ENCODE measurements at places on chromosomes 11 and 22.
A peak's percentile ranks its signal among the peaks of the same experiment; 100 is the strongest.

GRCh38 chr11:17395978-17396377 lies 7.5 kb upstream of the KCNJ11 start:
- DNase-seq = no peak

- DNase-seq = peak; percentile 23
These were observed 7.6 kb downstream of the CARS1 start for GRCh38 chr11:3049430-3050243.

DNA sequence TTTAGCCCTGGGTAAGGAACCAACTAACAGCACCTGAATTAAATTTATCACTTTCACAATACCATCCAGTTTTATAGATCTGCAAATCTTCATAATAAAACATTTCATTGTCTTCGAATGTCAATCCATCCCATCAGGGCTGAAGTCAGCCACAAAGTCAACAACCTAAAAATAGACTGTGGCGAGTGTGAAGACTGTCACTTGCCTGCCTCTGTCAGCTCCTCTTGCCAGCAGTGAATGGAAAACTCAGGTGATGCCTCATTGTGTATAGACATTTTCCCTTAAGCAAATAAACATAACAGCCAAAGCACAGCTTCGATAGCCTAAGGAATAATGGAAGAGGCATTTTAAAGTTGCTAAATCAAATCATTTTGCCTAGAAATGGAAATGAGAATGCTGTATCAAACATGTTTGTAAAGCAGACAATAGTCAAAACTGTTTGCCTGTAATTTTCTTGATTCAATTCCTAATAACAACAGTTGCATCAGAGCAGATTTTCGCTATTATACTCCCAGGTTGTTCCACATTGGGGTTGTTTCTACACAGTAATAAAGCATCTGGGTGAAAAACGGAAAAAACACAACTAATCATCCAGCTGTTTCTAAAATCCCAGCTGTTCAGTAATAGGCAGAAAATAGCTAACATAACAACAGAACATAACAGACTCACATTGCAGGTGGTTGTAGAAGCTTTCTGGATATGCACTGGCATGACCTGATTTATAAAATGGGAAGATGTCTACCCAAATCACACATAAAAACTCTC lies 15.7 kb downstream of the KCNA4 start:
- DNase-seq = no peak

DNA sequence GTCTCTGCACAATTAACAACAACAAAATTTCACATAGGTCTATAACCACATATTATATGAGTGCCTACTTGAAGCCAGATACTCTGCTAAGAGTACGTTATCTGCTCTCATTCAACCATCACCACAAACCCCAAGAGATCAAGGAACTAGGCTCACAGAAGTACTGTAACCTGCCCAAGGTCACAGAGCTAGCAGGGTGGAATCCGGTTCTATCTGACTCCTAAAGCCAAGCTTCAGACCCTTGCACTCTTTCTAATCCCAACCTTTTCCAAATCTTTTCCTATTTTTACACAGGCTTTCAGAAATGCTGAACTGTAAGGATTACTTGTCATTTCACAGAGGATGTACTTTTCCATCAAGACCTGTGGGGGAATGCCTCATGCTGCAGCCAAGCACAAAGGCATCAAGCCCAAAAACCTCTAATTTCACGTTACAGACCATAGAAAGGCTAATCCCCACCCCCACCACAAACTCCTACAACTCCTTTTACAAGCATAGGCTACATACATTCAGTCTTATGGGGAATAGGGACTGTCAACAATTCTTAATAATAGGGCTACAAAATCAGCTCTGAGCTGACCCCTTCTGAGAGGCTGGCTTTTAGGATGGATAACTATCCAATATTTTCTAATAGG lies 927 bp downstream of the PRCP start:
- DNase-seq = peak; percentile 85

DNA sequence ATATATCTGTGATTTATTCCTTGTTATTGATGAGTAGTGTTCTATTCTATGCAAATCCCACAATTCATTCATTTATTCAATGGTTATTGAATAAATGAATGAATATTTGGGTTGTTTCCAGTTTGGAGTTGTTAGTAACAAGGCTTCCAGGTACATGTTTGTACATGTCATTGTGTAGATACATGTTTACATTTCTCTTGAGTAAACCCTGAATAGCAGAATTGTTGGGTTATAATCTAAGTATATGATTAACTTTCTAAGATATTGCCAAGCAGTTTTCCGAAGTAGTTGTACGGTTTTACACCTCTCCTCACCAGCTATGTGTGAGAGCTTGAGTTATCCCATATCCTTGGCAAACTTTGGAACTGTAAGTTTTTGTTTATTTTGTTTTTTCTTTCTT lies 18.5 kb upstream of the OR8G1 start:
- no peak for DNase-seq

GRCh38 chr22:26756675-26757293 lies 99.4 kb downstream of the MIAT start:
- peak; percentile 70 for DNase-seq

- DNase-seq = peak; percentile 8
These were observed 16.8 kb downstream of the PIWIL4 start for GRCh38 chr11:94583866-94584500.

GRCh38 chr22:17097701-17098100 lies 12.9 kb downstream of the IL17RA start:
- DNase-seq = no peak

- DNase-seq = no peak
These were observed 381.7 kb downstream of the TENM4 start for GRCh38 chr11:79059141-79059540.

- peak; percentile 81 for DNase-seq
These were observed 8.1 kb downstream of the MALAT1 start for GRCh38 chr11:65506772-65507505.

DNA sequence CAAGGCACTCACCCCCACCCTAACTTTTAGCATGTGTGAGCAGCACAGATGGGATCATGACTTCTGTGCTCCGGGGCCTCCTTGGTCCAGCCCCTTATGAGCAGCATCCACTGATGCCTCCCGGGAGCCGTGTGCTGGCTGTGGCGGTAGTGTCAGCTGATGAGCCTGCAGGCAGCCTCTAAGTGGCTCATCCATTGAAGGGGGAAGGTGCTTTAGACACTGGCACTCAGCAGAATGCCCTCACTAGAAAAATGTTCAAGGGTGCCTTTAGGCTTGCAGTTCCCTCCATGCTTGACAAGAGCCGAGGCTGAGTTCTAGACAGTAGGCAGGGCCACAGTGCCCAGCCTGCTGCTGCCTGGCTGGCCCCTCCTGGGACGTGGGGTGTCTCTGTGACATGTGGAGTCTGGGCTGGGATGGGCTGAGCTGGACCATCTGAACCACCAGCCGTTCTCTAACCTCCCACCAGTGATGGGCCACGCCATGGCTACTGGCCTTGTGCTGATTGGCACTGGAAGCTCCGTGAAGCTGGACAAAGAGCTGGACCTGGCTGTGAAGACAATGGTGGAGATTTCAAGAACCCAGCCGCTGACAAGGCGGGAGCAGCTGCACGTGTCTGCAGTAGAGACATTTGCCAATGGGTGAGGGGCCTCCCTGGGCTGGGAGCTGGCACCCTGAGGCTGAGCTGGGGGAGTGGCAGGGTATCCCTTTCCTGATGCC lies 5.8 kb downstream of the TTC38 start:
- no peak for DNase-seq

DNA sequence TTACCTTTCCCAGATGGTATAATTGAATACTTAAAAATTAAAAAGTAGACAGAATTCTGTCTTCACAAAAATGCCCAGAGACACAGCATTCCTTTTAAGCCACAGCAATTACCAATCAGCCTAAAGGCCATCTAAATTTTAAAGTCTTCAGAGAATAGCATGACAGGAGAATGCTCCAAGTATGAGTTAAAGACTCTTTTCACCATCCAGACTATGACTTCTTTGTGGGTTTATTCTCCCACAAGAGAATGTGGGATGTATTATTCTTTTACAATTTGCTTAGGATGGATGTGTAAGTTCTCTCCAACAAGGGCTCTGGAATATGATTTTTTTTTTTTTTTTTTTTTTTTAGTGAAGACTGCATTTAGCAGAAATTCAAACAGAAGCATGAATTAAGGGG lies 249.9 kb downstream of the TTC28 start:
- no peak for DNase-seq

DNA sequence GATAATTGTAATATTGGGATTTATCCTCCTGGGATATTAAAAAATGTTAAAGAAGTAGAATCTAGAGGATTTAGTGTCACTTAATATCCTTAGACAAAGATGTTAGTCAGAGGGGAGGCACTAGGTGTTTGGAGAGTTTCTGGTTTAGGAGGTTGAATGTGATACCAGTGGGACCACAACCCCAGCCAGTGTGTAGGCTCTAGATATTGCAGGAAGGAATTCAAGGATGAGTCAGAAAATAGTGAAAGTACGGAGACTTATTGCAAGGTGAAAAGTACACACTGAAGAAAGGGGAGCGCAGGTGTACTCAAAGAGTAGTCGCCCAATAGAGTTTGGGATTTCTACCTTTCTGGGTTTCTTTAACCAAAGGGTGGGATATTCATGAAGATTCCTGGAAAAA lies 5.7 kb upstream of the TMEM41B start:
- DNase-seq = no peak

- DNase-seq = no peak
These were observed 13.6 kb downstream of the PLEKHB1 start for GRCh38 chr11:73659961-73660360.

DNA sequence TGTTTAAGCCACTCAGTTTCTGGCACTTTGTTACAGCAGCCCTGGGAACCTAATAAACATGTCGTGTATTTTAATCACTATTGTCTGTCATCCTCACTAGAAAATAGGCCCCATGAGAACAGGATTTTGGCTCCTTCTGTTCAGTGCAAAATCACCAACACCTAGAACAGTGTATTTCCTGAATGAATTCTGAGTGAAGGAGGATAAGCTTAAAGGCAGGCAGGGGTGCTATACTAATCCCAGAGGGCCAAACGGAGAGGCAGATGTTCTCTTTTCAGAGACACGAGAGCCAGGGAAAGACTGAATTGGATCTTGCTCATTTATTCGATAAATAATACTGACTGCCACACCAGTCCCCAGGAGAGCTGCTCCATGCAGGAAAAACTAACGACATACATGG lies 10.4 kb downstream of the SMCO4 start:
- DNase-seq = no peak

DNA sequence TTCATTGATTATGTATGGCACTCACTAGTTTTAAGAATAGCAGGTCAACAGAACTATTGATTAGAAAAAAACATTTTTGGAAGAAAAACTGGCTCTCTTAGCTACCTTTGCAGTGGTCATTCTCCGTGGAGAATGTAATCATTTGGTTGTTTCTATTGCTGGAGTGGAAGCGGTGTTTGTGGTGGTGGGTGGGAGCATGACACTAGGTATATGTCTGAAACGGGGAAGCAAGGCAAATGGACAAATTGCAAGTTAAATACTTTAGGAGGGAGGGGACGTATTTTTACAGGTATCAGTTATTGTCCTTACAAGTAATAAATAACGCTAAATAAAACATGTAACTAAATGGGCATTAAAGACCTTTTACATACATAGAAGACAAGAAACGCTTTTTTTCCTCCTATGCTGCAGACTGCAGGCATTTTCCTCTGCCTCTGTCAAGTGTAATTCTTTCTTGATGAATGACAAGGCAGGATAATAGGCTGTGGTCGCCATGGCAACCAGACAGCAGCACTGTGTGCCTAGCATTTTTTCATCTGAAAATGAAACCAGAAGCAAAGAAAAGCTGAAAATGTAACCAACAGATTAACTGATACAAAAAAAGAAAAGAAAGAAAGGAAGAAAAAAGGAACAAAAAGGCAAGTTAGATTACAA lies 46.2 kb downstream of the BLID start:
- DNase-seq = peak; percentile 55

- no peak for DNase-seq
These were observed 25.4 kb upstream of the GRIK4 start for GRCh38 chr11:120486138-120486537.

DNA sequence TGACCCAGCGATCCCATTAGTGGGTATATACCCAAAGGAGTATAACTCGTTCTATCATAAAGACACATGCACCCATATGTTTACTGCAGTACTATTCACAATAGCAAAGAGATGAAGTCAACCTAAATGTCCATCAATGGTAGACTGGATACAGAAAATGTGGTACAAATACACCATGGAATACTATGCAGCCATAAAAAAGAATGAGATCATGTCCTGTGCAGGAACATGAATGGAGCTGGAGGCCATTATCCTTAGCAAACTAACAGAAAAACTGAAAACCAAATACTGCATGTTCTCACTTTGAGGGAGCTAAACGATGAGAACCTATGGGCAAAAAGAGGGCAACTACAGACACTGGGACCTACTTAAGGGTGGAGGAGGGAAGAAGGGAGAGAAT lies 146.8 kb downstream of the SBF2 start:
- DNase-seq = no peak

- DNase-seq = peak; percentile 82
These were observed 21.8 kb downstream of the NF2 start for GRCh38 chr22:29625090-29625825.

- no peak for DNase-seq
These were observed 5.9 kb upstream of the GRK2 start for GRCh38 chr11:67260406-67260805.

- peak; percentile 53 for DNase-seq
These were observed 46.0 kb downstream of the CELF1 start for GRCh38 chr11:47506795-47507562.

DNA sequence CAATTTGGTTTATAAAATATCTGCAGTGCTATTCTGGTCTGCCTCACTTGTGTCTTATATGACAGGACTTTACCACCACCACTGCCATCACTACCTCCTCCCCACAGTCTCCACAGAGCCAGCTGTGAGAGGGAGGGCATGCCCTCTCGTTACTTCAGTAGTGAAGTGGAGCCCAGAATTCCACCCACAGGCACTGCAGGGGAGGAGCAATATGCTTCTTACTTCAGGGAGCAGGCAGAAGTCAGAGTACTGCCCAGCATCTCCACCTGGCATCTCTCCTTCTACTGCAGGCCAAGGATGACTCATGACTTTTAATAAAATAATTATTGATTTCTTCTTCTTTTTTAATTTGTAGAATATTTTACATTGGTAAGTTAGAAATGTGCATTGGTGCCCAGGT lies 255.5 kb downstream of the DYNC2H1 start:
- no peak for DNase-seq

DNA sequence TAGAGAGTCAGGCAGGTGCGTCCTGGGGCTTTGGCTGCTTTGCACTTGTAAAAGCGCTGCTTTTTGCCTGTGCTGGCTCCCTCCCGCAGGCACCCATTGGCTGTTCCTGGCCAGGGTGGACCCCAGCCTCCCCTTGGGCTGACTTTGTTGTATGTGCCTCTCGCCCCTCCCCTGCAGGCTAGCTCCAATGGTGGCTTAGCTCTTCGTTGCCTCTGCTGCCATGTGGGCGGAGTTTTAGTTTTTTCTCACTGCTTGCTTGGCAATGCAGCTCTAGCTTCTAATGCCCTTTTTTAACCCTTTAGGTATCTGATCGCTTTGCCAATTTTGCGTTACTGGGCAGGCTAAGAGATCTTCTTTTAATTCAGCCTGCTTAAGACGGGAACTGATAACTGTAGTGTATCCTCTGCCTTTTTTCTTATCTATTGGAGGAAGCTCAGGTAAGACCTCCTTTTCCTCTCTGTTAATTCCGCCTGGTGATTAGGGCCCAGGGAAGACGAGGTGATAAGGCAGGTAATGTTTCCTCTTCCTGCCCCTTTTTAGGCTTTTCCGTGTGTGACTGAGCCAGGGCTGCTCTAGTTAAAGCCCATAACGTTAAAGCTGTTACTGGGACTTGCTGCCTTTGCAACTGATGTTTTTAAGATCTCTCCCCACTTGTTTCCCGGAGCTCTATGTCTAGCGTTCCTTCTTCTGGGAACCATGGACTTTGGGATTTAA lies 11.7 kb upstream of the GLYATL1 start:
- DNase-seq = peak; percentile 85

- DNase-seq = no peak
These were observed 258.6 kb downstream of the METTL15 start for GRCh38 chr11:28366549-28367346.

- peak; percentile 20 for DNase-seq
These were observed 245.9 kb downstream of the MIAT start for GRCh38 chr22:26903030-26903856.
